CD8-positive, alpha-beta memory T cell (primary cell): ENCODE measurements at places on chromosomes 16 and 17.

GRCh38 chr17:42179335-42179734 lies 1.6 kb downstream of the KCNH4 start:
- no peak for DNase-seq

DNA sequence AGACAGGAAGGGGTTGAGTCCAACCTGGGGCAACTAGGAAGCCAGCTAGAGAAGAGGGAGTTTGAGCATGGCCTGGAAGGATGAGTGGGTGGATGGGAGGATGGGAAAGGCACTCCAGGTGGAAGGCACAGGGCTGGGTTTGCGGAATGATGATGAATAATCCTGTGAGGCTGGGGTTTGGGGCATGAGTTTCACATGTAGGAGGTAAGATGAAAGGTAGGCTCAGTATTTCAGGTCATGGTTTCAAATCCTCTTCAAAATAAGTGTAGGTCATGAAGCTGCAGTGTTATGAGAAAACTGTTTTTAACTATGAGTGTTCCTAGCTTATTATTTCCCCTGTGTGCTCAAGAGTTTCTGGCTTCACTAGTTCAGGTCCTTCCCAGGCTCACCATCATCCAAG lies 130.3 kb downstream of the SKAP1 start:
- DNase-seq: no peak

GRCh38 chr17:40538019-40538935 lies 27.0 kb downstream of the CCR7 start:
- no peak for DNase-seq

DNA sequence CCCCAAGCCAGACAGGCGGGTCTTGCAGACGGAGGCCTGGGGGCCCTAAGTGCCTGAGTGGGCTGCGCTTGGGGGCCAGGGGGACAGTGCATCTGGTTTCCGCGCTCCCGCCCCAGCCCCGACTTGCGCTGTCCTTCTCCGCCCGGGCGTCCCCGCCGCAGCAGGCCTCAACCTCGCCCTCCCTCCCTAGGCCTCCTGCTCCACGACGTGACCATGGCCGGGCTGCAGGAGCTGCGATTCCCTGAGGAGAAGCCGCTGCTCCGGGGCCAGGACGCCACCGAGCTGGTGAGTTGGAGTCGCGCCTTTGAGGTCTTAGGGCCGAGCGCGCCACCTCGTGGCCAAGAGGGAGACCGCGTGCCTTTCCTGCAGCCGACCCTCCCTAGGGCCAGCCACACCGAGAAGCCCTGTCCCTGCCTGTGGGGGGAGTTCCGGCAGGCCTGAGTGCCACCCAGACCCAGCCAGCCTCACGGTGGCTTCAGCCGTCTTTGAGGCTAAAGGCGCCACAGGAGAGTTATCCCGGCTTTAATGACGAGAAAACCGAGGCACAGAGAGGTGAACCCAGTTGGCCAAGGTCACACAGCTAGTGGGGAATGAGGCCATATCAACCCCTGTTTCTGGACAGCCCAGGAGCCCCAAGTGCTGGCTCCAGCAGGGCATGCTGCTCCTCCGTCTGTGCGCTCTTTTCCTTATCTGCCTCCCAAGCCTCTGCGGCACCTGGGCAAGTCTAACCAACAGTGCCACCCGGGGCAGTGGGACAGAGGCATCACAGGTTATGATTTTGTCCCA lies 12.2 kb upstream of the NDRG4 start:
- peak; percentile 66 for DNase-seq

DNA sequence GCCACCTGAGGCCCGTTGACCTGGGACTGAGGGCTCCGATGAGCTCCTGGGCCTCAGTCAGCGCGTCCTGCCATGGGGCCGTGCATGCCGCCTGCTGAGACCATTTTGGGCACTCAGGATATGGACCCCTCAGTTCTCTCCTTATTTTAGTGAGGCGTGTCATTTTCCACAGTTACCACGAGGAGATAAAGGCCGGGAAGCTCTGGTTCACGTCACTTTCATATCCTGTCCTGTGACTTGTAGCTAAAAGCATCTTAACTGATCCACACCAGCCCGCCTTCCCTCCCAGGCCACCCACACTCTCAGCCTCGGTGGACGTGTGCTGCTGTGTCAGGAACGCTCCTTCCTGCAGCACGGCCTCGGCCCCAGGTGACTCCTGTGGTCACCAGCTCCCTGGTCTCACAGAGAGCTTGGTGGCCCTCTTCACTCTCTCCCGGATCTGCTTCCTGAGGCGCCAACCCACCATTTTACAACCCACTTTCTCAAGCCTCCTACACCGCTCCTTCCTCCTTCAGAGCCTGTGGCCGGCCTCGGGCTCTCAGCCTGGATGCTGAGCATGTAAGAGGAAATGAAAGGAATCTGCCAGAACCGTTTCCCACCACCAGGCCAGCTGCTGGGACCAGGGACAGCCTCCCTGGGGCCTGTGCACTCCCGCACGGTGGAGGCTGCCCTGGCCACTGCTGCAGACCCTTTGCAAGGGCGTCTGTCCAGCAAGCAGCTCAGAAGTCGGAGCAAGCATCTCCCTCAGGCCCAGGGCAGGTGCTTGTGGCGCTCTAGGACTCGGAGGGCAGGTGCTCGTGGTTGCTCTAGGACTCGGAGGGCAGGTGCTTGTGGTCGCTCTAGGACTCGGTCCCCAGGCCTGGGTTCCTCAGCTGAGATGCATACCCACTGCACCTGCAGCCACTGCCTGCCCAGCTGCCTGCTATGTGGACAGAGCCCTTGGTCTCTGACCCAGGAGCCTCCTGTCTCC lies 23.9 kb upstream of the FASN start:
- no peak for DNase-seq

DNA sequence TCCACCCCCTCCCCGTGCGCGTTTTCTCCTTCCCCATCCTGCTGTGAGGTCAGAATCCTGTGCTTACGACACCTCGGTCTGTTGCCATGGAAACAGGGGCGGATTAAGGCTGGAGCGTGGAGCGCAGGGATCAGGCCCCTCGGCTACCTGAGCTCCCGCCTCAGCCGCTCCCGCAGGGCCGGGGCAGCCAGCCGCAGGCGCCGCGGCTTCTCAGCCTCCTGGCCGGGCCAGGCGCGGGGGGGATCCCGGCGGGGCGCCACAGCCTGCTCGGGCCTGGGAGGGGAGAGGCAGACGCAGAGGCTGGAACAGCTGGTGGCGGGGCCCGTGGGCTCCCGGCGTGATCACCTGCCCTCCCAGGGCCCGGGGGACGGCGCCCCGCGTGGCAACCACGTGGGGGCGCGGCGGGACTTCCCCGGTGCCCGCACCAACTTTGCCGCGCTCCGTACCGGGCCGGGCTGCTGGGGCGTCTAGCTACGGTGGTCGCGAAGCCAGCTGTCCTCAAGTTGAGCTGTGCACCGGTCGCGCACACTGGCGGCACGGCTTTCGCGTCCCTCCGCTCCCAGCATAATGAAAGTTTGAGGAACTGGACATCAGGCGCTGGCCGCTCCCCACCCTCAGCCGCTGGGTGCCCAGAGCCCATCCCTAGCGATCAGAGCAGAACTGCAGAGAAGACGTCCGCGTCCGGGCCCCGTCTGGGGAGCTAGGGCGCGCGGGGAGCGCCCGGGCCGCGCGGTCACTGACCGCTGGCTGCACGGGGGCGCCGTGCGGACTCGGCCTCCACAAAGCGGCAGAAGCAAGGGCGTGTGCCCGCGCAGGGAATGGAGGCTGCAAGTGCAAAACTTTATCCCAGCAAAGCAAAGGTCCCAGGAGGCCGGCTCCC lies 1.2 kb downstream of the RTN4RL1 start:
- peak; percentile 68 for DNase-seq
